ENCODE measurements at places on chromosomes 1 and 21.

DNA sequence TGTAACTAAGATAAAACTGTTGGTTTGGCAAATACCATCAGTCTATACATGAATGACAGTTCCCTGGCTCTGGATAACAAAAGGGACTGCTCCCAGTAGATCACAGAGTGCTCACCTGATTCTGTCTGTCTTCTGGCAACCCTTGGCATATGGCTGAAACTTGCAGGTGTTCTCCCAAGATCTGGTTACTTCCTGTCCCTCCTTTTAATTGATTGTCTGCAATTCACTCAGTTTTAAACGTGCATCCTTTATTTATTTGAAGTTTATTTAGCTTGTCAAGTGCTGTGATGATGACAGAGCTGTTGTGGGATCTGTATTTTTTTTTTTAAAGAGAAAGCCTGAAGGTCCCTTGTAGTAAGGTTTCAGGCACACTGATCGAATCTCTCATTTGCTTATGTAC lies 3.4 kb downstream of the KCNA3 start:
- no peak for DNase-seq

GRCh38 chr21:33924079-33924765 lies 8.6 kb upstream of the ATP5PO start:
- peak; percentile 84 for DNase-seq

- peak; percentile 55 for DNase-seq
Measured at GRCh38 chr1:10108134-10108663, 75.4 kb downstream of the UBE4B start.

DNA sequence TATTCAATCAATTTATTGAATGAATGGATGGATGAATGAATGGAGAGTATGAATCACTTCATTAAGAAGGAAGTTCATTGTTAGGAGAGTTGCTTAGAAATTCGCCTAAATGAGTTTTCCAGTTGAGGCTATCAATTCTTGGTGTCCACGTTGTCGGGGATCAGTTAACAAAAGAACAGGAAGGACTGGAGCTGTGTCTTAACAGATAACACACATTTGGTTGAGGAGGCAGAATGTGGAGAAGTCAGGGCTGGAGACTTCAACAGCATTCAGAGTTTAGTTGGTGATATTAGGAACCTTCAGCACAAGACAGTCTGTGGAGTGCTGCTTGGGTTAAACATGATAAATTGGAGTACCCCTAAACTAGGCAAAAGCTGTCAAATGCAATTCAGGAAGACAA lies 33.7 kb downstream of the ZBTB18 start:
- DNase-seq = no peak

- no peak for DNase-seq
Measured at GRCh38 chr1:84425150-84425896, 27.0 kb downstream of the DNASE2B start.

All from GM03348 (cell line).